ENCODE measurements at places on chromosomes 6 and 20.

- no peak for DNase-seq
These were observed 91.0 kb downstream of the GFRA4 start for GRCh38 chr20:3572151-3572550.

GRCh38 chr6:29730575-29731126, 7.4 kb downstream of the HLA-F start:
- no peak for DNase-seq

GRCh38 chr6:89527634-89528033, 94.7 kb downstream of the ANKRD6 start:
- DNase-seq = no peak

DNA sequence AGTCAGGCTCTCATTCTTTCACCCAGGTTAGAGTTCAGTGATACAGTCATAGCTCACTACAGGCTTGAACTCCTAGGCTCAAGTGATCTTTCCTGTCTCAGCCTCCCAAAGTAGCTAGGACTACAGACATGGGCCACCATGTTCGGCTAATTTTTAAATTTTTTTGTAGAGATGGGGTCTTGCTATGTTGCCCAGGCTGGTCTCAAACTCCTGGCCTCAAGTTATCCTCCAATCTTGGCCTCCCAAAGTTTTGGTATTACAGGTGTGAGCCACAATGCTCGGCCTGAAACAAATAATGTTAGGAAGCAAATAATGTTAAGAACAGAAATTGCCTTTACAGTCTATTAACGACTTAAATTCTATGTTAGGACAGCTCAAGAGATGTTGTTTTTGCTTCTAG, 1.8 kb upstream of the UBR2 start:
- DNase-seq = no peak

- peak; percentile 32 for DNase-seq
These were observed 25.5 kb upstream of the NOL4L start for GRCh38 chr20:32610472-32611218.

DNA sequence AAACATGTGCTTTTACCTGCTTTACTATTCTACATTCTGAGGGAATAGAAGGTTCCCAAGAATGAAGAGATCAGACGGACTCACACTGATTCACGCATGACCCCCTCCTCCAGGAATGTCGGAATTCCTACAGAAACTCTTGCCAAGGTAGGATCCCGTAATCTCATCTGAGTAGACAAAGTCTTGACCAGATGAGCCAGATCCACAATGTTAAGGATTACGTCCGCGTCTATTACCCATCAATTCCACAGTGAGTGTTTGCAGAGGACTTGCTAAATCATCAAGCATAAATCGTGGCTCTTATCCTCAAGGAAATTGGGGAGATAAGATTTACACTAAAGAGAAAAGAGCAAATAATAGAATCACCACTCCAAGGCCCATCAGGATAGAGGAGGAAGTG, 245.9 kb upstream of the FOXQ1 start:
- no peak for DNase-seq

Data from DND-41 (cell line).